Stimulated activated CD8-positive, alpha-beta memory T cell treated with anti-CD3 and anti-CD28 coated beads, Interleukin-15, amount 100 ng/mL, for 24 hours (primary cell): ENCODE measurements at places on chromosomes 1 and 21.

DNA sequence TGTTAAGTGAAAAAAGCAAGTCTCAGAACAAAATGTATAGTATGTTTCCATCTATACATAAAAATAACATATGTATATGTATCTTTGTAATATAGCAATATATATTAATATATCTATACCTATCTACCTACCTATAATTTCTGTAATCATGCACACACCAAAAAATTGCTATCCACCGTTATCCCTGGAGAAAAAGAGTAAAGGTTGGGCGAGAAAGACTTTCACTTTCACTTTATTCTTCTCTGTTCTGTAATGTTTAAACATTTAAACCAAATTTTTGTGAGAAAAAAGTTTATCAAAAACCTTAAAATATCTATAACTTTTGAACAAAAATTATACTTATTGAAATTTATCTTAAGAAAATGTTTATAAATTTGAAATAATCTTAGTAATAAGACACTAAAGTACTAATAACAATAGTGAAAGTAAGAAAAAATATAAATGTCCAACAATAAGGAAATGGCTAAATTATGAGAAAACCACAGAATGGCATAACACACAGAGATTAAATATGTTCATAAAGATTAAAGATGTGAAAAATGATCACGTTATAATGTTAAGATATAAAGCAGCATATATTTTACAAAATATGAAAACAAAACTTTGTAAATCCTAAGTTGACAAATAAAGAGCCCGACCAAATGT is 74.0 kb upstream of the LRRC53 start:
- DNase-seq, result no peak

- no peak for DNase-seq
Observed at GRCh38 chr1:42319128-42319851, 15.7 kb downstream of the FOXJ3 start.

GRCh38 chr1:12548973-12549459 is 69.0 kb downstream of the DHRS3 start:
- DNase-seq, result no peak

- DNase-seq, result no peak
Observed at GRCh38 chr1:181014477-181015250, 8.0 kb downstream of the STX6 start.
